T1000 (cell line): ENCODE measurements at places on chromosomes 11 and 22.

GRCh38 chr22:49082451-49082850 is 745.2 kb downstream of the BRD1 start:
- no peak for DNase-seq

DNA sequence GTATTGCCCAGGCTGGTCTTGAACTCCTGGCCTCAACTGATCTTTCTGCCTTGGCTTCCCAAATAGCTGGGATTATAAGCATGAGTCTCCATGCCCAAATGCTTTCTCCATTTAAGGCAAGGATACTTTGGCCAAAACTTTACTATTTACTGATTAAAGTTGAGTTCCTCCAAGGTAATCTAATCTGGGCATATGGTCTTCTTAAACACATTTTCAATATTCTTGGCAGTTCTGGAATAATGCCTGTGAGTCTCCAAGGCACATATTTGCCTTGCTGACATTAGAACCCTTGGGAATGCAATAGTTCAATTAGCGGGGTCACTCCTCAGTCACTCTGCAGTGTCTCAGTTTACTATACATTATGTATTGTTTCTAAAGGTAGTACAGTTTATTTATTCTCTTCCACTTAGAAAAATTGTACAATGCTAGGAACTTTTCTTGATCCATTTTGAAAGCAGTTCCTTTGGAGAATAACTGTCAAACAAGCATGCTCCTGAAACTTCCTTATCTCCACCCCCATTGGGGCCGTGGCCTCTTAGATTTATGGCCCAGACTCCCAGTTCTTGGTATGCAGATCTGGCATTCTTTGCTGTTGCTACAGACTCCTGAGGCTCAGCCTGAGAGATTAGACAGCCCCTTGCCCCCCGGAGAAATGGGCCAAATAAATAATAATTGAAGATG is 13.1 kb upstream of the RAB38 start:
- no peak for DNase-seq

DNA sequence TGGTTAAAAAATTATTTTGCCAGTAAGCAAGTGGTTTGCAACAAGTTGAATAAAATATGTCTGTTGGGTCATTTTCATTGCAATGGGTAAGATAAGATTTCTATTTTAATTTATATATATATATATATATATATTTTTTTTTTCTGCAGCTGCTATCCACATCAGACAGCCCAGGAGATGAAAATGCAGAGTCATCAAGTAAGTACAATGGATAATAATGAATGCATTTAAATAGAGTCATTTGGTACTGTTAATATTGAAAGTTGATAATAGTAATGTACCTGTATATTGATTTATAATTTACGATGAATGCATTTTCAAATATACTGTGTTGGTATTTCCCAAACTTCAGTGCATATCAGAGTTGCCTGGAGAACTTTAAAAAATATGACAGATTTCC is 11.5 kb downstream of the BIRC3 start:
- DNase-seq, result no peak

DNA sequence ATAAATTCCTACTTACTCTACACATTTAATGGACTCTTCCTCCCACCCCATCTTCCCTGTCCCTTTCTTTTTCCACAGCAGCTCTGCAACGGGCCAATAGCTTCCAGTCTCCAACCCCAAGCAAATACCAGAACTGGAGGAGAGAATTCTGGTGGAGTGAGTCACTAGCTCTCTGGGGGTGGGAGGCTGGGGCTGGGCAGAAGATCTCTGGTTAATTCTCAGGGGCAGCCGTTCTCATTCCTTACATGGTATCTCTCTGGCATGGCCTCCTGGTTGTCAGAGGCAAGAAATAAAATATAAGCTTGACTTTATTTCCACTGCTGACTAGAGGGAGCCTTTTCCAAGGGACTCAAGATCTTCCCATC is 90.4 kb upstream of the PARVA start:
- DNase-seq, result peak; percentile 53

DNA sequence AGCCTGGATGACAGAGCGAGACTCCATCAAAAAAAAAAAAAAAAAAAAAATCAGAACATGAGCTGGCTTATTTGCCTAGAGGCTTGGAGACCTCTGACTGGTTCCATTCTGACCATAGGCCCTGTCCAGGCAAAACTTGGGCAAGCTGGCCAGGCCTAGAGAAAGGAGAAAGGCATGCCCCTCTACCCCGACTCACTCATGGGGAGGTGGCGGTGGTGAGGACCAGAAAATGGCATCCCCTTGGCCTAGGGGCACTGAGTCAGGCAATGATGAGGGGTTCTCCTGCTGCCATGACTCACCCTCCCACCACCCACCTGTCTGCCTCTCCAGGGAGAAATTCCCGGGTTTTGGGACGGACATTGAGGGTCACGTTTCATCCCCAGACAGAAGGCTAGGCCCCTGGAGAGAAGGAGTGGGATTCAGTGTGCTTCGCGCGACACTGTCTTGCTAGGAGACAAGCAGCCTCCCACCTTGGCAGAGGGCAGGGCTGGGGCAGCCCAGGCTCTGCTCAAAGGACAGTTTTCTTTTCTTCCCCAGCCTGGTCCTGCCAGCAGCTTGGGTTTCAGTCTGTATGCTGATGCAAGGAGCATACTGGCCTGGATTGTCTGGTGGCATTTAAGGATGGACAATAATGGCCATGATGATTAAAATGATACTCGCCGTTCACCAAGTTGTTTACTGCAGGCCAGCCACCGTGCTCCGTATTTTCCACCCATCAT is 17.2 kb downstream of the TOB2 start:
- no peak for DNase-seq

DNA sequence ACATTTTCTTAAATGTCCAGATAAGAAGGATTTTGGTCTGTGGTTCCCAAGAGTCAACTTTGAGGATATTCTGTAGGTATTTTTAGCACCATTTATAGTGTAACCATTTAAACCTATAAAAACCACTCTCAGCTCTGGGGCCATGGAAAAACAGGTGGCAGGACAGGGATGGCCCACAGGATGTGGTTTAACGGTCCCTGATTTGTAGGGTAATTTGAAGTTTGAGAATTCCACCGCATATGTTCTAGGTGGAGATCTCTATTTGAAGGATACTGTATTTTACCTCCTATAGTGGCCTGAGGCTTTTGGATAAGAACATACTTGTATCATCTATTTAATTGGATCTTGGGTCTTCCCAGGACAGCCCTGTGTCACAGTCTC is 62.4 kb upstream of the IGLL5 start:
- DNase-seq, result no peak

- no peak for DNase-seq
Measured at GRCh38 chr11:90216611-90217010, 6.2 kb downstream of the CHORDC1 start.

DNA sequence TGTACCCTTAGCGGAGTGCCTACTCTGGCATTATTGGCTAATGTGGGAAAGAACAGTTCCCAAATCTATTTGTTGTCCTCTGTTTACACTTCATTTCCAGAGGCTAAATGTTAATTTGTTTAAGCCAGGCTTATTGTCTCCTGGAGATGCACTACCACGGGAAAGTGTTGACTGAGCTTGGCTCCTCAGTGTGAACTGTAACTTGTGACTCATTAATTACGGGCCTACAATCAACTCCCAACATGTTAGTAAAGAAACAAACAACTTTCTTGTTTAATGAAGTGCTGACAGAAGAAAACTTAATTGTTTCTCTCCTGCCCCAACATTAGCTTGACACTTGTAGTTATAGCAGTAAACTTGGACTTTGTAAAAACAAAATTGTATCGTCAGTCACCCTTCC is 130.4 kb downstream of the ATXN10 start:
- DNase-seq, result no peak

DNA sequence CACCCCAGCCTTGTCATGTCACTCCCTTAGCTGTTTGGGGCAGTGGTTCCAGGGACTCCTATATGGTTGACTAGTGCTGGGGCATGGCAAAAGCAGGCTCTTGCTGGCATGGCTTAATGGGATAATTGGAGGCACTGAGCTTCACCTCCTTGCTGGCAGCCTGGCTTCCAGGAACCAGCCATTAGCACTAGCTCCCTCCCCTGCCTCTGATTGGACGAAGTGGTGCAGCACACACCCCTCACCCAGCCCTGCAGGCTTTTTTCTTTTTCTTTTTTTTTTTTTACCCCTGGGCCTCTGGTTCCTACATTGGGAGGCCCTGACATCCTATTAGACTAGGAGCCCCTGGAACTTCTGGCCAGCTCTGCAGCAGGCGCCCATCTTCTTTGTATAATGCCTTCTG is 18.6 kb downstream of the PHLDB1 start:
- DNase-seq, result no peak

GRCh38 chr11:15584158-15584557 is 469.4 kb downstream of the INSC start:
- DNase-seq, result no peak

GRCh38 chr11:31366795-31367194 is 2.7 kb downstream of the DCDC1 start:
- no peak for DNase-seq

- no peak for DNase-seq
Measured at GRCh38 chr11:62132191-62132590, 8.4 kb downstream of the INCENP start.

GRCh38 chr11:64642871-64643255 is 51.8 kb downstream of the SLC22A12 start:
- DNase-seq, result no peak

- peak; percentile 56 for DNase-seq
Measured at GRCh38 chr22:45083659-45084305, 74.0 kb upstream of the PHF21B start.

- no peak for DNase-seq
Measured at GRCh38 chr11:99601179-99601578, 580.4 kb downstream of the CNTN5 start.

DNA sequence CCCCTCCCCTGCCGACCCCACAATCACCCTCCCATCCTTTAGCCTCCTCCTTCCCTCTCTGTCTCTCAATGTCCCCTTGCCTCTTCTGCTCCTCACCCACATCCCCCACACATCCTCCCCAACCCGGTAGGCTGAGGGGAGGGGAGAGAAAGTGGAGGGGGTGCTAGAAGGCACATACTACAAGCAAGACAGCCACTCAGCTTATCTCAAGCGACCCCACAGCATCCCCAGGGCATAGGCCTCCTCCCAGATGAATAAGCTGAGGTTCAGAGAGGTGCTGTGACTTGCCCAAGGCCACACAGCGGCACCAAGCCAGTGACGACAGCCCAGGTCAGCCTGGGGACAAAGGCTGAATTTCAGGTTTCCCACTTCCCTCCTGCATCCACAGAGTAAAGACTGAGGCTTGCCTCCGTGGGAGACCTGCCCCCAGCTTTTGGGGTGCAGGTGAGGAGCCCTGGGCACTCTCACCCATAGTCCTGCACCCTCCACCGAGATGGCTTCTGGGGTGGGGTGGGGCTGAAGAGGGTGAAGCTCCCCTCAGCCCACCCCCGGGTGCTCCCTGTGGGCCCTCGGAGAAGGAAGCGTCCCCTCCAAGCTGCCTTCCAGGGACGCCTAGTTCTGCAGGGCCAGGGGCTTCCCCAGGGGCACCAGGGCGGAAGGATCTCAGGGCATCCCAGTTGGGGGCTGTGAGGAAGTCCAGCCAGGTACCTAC is 511 bp downstream of the RAC2 start:
- DNase-seq, result no peak

DNA sequence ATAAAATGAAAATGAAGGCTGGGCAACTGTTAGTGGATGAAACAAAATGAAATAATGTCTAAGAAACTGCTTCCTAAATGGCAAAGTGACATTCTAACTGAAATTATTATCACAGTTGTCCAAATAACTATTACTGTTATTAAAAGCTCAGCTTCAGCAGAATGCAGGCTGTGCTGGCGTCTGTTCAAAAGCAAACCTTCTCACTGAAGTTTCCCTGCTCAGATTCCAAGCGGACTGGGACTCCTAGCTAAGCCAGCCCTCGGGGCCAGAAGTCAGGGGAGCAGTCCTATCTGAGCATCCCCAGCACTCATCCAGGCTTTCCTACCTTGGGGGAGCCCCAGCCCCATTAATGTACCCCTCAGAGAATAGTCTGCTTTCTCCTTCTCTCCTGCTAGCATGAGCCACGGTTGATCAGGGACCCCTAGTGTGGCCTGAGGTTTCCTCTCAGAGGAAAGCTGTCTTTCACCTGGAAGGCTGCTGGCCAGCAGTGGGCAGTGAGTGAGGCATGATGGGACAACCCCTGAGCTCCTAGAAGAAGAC is 1167.3 kb downstream of the TBC1D22A start:
- DNase-seq, result no peak

- DNase-seq, result no peak
Measured at GRCh38 chr11:10295064-10295901, 1.3 kb upstream of the SBF2 start.

DNA sequence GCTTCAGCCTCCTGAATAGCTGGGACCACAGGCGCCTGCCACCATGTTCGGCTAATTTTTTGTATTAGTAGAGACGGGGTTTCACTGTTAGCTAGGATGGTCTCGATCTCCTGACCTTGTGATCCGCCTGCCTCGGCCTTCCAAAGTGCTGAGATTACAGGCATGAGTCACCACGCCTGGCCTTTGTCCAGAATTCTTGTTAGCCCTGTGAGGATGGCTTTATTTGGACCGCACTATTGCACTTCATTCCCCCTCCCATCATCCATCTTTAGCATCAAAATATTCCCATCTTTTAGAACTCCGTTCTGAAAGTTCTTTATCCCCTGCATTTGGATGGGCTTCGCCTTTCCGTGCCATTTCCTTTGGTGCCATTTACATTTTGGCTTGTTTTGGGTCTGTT is 2.6 kb downstream of the SAMM50 start:
- no peak for DNase-seq

DNA sequence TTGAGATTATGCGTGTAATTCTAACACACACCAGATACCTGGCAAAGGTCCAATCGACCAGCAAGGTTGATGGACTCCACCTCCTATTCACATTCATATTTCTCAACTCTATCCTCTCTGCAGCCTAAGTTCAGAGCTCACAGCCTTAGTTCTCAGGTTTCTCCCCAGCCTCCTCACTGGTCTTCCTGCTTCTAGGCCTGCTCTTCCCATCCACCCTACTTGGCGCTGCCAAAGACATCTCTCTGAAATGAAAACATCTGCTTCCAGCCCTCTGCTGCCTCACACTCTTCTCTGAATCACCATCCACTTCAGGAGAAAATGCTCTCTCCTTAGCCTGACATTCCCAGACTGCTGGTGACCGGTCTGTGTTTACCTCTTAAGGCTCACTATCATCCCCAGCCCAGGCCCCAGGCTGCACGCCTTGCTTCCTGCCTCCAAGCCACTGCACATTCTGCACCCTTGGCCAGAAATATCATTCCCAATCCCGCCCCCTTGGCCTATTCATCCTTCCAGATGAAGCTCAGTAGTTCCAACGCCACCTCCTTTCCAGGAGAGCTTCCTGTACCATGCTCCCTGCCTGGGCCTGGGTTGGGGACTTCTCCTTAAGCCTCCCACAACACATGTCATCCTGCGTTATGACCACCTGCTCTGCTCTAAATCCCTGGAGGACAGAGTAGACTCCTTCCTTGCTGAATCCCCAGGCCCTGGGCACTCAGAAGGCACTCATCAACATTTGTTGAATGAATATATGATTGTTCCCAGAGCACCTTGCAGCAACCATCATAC is 3.5 kb downstream of the ARRB1 start:
- DNase-seq, result no peak
